ENCODE measurements at places on chromosomes 7 and 10.

DNA sequence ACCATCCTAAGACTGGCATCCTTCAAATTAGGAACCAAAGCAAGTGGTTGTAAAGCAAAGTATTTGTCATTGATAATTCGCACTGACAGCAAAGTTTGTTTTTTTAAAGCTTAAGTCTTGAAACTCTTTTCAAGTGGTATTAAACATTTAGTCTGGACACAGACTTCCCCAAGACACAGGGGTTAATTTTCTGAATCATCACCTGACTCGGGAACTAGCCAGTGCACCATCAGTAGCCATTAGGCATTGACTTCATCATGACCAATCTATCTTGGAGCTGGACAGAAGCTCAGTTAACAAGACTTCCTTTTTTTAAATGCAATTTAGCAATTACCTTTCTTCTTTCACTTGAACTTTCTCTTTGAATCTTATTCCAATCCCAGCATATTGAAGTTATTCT, 210.6 kb downstream of the ZNF365 start:
- no peak for DNase-seq

GRCh38 chr7:131196803-131197202, 130.9 kb upstream of the MKLN1 start:
- no peak for DNase-seq

DNA sequence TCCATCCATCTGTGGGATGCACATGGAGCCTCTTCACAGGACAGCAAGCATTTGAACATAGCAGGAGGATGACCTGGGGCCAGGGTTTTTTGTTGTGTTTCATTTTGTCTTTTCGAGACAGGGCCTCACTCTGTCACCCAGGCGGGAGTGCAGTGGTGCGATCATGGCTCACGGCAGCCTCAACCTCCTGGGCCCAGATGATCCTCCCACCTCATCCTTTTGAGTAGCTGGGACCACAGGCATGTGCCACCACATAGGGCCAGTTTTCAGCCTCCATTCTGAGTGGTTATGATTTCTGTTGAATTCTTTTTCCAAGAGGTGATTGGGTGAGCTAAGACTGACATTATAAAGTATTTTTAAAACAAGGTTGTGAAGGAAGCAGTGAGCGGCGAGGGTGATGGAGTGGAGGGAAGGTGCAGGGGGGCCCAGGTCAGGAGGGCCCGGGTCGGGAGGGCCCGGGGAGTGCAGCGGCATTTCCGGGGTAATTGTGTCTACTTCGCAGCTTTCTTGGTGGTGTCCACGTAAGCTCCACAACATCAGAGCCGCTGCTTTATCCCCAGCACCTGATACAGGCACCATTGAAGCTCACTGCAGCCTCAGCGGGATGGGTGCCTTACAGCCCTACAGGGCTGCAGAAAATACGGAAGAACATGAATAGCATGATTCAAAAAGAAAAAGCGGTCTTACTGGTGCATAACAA, 12.0 kb upstream of the LARP4B start:
- DNase-seq = no peak

GRCh38 chr7:48074204-48074654, 14.8 kb upstream of the UPP1 start:
- no peak for DNase-seq

Data from WERI-Rb-1 (cell line).